Activated T-helper 1 cell treated with anti-CD3 and anti-CD28 coated beads, Interleukin-2, amount 50 U/mL, for 16 hours (primary cell): ENCODE measurements at places on chromosomes 11 and 22.
A peak's percentile ranks its signal among the peaks of the same experiment; 100 is the strongest.

DNA sequence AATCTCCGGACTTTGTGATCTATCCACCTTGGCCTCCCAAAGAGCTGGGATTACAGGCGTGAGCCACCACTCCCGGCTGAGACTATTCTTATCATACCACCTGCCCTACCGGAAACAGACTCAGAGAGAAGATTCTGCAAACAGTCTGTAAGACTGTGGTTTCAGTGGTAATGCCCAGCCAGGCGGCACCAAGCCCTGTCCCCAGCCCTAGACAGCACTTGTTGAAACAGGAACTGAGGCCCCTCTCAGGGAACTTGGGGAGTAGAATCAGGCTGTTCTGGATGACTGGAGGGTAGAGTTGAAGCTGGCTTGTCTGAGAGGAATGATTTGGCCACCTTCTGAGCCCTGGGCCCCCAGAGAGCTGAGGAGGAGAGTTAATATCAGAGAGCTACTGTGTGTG lies 1.3 kb upstream of the INSC start:
- no peak for DNase-seq

- DNase-seq = no peak
Measured at GRCh38 chr22:39518996-39519680, 1.2 kb upstream of the ATF4 start.

DNA sequence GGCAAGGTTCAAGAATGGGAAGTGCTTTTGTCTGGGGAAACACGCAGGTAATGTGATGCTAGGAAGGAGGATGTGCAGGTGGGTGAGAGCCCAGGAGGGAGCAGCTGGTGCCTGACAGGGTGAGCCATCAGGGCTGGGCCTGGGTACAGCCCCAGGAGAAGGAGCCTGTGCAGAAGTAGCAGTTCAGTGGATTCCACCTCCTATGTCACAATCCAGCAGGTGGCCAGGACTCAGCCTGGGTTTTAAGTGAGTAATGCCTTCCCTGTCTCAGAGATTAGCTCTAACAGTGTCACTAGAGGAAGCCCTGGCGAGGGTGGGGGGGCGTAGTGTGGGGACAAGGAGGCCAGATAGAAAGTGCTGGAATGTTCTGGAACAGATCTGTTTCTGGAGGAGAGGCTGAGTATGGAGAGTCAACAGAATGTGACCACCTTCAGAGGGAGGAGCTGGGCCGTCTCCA lies 8.1 kb downstream of the RIC8A start:
- no peak for DNase-seq

GRCh38 chr22:29705651-29706050 lies 14.2 kb upstream of the CABP7 start:
- no peak for DNase-seq

DNA sequence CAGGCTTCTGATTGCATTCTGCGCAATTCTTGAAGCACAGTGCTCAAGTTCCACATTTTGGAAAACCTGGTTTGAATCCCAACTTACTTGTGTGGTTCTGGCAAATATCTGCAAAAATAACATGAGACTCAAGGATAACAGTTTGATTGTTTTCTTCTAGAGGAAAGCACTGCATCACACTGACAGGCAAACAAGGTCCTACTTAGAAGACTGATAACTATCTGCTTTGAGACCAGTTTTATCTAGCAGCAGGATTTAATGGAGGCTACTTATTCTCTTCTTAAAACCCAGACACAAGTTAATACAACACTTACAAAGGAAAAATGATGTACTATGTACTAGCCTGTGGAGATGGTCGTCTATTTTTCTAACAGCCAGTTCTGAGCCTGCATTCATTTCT lies 41.4 kb downstream of the RIC3 start:
- no peak for DNase-seq

DNA sequence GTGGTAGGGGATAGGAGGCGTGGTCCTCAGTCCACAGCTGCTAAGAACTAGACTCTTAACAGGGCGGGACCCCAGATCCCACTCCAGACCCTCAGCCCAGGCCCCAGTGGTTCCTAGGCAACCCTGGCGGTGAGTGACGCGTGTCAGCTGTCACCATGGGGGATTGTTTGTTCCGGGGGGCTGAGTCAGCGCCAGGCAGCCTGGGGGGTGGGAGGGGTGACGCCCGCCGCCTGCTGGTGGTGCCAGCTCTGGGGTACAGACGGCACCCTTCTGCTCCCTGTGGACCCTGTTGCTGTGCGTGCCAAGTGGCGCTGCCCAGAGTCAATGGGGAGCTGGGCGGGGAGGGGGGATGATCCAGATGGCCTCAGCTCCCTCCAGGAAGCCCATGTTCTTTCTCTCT lies 2.5 kb downstream of the CNIH2 start:
- no peak for DNase-seq

DNA sequence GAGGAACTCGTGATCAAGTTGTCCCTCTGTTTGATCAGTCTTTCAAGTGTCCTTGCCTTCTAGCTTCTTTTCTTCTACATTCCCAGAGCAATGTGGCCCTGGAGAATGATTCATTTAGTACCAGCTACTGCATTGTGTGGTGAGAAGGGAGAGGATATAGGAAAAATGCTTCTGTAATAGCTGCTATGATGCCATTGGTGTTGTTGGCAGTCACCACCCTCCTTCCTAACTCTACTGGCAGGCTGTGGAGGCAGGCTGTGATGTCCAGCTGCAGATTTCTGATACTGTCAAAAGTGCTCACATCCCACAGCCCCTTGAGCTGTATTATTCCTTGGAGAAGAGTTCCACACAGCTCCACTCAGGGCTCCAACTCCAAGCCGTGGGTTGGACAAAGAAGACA lies 52.8 kb downstream of the ENDOD1 start:
- DNase-seq = no peak

DNA sequence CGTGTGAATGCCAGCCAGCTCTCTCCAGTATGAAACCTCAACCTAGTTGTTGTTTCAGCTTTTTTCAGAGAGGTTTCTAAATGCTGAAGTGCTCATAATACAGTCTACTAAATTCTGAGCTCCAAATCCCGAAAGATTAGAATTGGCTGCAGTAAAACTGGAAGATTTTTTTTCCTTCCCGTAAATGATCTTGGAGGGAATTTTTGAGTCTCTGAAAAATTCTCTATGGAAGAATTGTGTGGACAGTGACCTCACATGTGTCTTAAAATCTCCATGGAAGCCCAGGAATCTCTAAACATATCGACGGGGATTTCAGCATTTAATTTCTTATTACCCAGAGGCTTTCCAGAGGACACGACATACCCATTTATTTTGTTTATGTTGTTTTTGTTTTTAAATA lies 1499.2 kb downstream of the LRRC4C start:
- DNase-seq = no peak

GRCh38 chr11:130642994-130643393 lies 194.5 kb downstream of the ADAMTS15 start:
- DNase-seq = no peak

GRCh38 chr11:123185326-123185725 lies 9.7 kb downstream of the CLMP start:
- DNase-seq = no peak

GRCh38 chr22:49012712-49013395 lies 814.8 kb downstream of the BRD1 start:
- DNase-seq = no peak

GRCh38 chr22:26592421-26592891 lies 2.5 kb upstream of the TPST2 start:
- DNase-seq = peak; percentile 11

- DNase-seq = no peak
Measured at GRCh38 chr11:749731-750130, 2.5 kb downstream of the TALDO1 start.

DNA sequence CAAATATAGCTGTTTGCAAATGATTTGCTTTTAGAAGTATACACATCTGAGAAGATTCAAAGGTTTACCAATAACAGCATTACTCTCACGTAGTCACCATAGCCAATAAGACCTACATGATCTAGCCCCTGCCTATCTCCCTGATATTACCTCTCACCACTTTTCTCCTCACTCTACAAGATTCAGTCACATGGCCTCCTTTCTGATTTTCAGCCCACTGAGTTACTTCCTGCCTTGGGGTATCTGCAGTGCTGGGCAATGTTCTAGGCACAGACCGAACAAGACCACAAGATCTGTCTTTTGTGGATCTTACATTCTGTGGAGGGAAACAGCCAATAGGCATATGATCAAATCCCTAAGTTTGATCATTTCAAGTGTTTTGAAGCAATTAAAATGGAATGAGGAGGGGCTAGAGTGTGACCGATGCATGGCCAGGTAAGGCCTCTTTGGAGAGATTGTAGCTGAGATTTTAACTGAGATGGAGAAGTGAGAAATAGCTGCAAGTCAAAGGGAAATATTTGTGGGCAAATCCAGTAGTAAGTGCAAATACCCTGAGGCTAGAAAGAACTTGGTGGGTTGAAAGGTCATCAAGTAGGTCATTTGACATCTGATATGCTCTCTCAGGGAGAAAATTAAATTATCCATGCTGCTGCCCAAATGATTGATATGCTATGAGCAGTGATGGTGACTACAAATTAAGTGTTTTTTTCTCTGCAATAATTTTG lies 43.1 kb downstream of the ARL14EP start:
- DNase-seq = no peak

DNA sequence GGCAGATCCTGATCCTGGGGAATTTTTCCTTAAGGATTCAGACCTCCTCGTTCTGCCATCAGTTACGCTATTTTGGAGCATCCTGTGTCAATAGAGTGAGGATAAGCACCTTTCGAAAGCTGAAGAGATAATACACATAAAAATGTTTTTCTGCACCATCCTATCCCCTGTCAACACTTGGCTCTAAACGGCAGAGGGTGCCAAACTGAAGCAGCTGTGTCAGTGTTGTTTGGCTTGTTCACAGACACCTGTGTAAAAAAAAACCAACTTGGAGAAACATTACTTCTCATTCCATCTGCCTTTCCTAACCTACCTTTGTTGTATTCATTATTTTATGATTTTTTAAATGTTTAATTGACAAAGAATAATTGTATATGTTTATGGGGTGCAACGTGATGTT lies 417.0 kb upstream of the DDI1 start:
- DNase-seq = no peak

- no peak for DNase-seq
Measured at GRCh38 chr11:35321532-35322317, 97.6 kb downstream of the SLC1A2 start.

- DNase-seq = no peak
Measured at GRCh38 chr22:20523086-20523983, 15.9 kb downstream of the MED15 start.

- no peak for DNase-seq
Measured at GRCh38 chr11:34457607-34458006, 18.9 kb downstream of the CAT start.
